GM10248 (cell line): ENCODE measurements at places on chromosomes 4 and X.

- DNase-seq: no peak
Observed at GRCh38 chrX:31588355-31588754, 516.5 kb upstream of the FTHL17 start.

- DNase-seq: no peak
Observed at GRCh38 chrX:9342561-9343051, 122.3 kb upstream of the TBL1X start.

DNA sequence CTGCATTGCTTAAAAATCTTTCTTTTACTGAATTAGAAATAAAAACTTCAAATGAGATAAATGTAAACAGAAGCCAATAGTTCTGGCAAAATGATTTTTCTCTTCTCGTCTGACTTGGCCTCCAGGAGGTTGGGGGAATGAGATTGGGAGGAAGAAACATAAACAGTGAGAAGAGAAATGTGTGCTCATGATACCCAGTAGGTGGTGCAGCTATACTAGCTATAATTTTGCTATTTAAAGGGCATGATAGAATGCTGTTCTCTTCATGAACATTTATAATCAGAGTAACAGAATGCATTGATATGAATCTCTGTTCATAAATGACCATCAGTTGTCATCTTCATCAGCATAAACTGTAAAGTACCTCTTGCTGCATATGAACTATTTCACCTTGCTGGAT is 85.5 kb downstream of the TACR3 start:
- no peak for DNase-seq

DNA sequence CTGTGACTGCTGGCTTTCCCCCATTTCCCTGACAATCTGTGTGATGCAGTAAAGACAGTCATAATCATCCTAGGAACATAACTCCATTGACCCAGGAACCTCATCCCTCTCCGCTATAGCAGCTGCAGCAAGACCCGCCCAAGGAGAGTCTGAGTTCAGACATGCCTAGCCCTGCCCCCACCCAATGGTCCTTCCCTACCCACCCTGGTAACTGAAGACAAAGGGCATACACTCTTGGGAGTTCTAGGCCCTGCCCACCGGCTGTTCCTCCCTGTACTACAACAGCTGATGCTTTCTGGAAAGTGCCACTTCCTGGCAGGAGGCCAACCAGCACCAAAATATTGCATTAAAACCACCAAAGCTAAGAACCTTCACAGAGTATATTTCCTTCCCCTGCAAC is 1035.6 kb downstream of the C4orf33 start:
- no peak for DNase-seq

- no peak for DNase-seq
Observed at GRCh38 chr4:109682875-109683274, 20.4 kb downstream of the CASP6 start.

DNA sequence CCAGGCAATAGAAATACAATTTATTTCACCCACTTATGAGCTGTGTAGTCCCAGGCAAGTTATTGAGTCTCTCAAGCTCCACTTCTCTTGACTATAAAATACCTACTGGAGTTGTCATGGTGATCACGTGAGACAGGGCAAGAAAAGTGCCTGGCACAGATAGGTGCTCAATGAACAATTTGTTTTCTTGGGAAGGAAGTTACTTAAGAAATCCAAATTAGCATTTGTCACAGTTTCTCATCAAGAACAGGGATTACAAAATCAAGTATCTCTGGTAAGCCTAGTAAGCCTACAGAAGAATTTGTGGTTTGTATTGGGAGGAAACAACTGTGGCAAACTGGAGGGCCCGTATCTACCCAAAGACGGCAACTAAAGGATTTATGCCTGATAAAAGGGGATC is 37.5 kb upstream of the RASGEF1B start:
- DNase-seq: no peak
